ENCODE measurements at places on chromosomes 2 and 18.
A peak's percentile ranks its signal among the peaks of the same experiment; 100 is the strongest.

DNA sequence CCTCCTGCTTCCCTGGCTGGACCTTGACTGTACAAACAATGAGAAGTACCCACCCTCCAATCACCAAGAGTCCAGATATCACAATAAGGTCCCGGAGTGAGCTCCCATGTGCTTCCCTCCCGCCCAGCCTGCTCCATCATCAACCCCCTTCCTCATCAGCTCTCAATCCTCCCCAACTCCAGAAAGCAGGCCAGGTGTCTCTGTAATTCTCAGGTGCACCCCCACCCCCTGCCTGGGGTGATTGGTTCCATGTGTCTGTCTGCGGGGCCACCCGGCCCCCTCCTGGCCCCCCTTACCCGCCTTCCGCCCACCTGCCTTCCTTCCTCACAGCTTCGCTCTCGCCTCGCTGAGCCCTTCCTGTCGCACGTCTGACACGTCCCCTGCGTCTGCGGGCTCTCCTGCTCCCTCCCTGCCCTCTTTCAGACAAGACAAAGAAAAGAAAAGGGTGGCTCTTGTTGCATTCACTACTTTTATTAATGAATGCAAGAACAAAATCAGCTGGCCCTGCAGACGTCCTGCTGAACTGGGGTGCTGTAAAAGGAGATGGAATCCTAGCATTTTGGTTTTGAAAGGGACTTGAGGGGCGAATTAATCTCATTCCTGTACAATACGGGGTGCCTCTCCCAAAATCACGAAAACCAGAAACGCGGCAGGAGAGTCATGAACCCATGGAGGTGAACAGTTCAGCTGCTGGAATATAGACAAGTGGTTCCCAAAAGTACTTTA, 26.5 kb upstream of the IGFBP2 start:
- DNase-seq: no peak

DNA sequence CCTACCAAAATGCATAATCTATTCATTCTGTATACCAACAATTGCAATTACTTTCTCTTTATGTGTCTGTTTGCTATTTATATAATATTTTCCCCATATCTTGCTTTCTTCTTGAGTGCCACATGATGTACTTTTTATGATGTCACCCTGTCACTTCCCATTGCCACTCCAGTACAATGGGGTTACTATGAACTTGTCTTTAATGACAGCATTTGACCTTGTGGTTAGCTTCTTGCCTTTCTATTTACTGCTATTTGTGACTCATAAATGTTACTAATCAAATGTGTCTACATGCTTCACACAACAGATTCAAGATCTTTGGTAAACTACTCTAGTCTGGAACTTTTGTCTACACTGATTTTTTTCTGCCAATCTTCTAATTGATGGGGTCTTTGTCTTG, 486.3 kb downstream of the NR4A2 start:
- no peak for DNase-seq

DNA sequence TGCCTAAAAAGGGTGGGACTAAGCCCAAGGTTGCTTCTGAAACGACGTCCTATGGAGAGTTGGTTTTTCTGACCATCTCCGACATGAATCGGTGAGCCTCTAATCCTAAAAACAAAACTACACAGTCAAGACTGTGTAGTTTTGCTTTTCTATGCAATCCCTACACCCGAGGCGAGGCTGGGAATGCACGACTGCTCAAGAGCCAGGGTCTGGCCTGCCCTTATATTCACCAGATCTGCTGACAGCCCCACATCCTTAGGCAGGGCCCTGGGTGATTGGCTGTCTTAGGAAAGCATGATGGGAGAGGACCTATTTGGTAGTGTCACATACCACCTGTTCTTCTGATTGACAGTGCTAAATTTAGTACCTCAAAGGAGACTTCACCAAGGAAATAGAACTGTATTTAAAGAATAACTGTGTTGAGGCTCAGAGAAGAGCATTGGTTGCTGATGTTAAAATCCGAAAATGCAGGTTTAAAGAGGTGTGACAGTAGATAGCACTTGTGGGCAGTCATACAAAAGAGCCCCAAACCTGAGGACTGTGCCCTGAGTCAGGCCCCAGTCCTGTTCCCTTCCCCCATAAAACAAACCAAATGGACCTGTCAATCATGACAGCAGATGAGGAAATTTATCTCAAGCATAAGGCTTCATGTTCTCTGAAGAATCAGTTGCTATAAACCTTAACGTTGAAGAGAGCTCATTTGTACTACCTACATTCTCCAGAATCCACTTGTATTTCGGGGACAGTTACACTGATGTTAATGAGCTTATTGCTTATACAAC, at the start of gene TTN:
Gene TTN (minus strand): TSS at position 197 of the 782 bp plus-strand sequence. CDS start 2,781 bp downstream, outside the sequence.
- no peak for DNase-seq

DNA sequence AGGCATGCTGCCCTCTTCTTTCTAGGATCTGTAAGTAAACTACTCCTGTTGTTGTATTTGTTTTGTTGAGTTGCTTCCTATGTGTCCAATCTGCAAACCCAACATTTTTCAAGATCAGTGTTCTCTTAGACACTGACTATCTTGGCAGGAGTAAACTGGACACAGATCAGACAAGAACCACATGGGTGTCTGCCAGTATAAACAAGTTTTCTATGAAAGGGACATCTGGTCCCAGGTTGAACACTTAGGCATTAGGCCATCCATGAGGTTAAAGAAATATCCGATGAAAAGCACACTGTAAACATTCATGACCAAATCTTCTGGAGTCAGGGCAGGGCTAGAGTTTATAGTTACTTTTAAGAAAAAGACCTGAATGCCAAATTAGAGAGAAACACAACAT, 441.8 kb downstream of the NYAP2 start:
- no peak for DNase-seq

GRCh38 chr18:50315100-50315871, 27.8 kb upstream of the CXXC1 start:
- DNase-seq: no peak

GRCh38 chr2:118085173-118086023, 2.9 kb upstream of the INSIG2 start:
- DNase-seq: no peak

GRCh38 chr18:58163004-58163590, 119.1 kb downstream of the NEDD4L start:
- no peak for DNase-seq

GRCh38 chr2:181891258-181891965, at the start of gene ITPRID2:
Gene ITPRID2 (plus strand): TSS chr2:181891730. CDS start chr2:181892067, 337 bp downstream.
- peak; percentile 87 for DNase-seq

- no peak for DNase-seq
Measured at GRCh38 chr2:210654091-210654490, 97.7 kb downstream of the CPS1 start.

GRCh38 chr2:229901819-229902218, 20.0 kb downstream of the TRIP12 start:
- no peak for DNase-seq

GRCh38 chr18:54928236-54928635, 31.0 kb downstream of the CCDC68 start:
- no peak for DNase-seq

GRCh38 chr2:232211743-232212686, 166.5 kb upstream of the ALPP start:
- DNase-seq: no peak

GRCh38 chr2:119702918-119703401, 24.0 kb downstream of the TMEM177 start:
- peak; percentile 88 for DNase-seq

GRCh38 chr18:64270608-64271007, 121.7 kb upstream of the LINC00305 start:
- no peak for DNase-seq

DNA sequence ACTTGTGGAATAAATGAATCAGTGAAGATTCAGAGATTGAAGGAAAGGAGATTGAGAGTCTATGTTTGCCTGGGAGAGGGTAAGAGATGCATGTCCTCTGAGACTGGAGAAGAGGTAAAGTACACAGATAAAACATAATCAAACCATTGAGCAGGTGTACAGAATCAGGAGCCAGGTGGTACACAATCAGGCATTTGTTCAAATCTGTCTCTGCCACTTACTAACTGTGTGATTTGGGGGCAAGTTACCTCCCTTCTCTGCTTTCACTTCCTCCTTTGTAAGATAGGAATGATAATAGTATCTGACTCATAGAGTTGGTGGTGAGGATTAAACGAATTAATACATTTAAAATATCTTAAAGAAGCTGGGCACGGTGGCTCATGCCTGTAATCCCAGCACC, 94.0 kb downstream of the CDK15 start:
- no peak for DNase-seq

DNA sequence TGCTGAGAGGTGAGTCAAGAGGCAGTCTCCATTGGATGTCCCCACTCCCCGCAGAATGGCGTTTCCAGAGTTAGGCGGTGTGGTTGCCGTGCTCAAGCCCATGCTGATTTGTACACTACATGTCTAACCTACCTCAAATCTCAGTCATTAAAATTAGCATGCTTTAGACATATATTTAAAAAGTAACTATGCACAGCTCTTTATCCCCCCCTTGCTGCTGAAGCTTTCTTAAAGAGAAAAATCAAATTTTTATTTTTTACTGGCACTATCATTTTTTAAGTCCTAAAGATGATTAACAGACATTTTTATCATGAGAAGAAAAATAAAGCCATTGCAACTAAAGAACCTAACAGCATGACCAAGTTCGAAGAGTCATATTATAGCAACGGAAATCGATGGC, 42.9 kb downstream of the BOLA3 start:
- DNase-seq: no peak

DNA sequence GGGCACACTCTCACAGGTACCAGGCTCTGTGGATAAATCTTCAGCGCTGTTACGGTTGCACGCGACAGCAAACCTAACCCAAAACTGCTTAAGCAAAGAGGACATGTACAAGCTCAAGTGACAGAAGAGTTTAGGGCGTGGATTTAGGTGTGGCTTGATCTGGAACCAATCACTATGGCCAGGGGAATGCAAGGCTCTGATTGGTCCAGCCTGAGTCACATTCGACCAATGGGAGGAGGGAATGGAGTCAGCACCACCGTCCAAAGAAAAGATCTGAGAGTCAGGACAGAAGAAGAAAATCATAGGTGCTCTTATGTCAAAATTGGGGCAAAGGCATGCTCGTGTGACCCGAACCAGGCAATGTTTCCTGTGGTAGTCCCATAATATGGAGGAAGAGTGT, 139.0 kb downstream of the TRIM43 start:
- no peak for DNase-seq

DNA sequence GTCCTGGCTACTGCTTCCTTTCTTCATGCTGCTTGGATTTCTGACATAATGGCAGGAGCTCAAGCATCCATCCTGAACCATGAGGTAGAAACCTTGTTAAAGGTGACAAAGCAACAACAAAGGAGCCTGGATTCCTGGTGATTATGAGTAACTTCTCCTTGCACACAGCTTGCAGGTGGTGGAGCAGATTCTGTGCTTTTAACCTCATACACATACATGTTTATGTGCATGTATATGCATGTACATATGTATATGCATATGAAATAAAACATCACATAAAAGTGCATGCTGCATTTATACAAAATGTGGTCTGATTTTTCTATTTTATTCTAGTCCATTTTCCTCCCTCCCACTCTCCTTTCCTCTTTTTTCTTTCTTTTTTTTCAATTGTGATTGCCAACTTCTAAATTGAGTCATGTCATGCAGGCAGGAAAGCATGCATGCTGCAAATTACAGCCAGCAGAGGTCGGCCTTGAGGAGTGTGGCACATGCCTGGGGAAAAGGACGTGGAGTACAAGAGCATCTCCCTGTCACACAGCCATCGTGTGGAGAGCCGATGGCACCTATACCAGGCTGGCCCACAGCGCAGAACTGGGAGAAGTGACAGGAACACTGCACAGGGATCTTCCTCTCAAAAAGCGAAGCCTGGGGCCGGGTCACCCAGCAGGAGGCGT, 17.9 kb downstream of the LCT start:
- peak; percentile 68 for DNase-seq

DNA sequence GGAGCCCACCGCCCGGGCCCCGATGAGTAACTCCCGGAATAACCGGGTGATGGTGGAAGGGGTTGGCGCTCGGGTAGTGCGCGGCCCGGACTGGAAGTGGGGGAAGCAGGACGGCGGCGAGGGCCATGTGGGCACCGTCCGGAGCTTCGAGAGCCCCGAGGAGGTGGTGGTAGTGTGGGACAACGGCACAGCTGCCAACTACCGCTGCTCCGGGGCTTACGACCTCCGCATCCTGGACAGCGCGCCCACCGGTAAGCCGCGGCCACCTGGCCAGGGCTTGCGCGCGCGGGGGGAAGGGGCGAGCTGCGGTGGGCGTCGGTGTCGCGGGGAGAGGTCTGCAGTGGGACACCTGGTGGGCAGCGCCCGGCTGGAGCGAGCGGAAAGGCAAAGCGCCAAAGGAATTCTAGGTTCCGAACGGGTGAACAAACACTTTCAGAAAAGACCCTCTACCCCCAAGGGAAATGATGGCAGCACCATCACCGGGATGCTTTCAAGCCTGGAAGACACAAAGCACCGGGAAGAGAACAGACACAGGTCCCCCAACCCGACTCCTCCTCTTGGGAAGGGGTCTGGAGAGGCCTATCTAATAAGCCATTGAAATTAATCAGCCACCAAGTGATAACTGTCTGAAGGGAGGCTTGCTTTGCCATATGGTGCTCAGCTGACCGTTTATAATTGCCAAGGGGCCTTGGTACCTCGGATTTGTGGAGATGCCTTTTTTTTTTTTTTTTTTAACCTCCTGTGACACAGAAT, 1.1 kb downstream of the MIB1 start:
- DNase-seq: no peak

DNA sequence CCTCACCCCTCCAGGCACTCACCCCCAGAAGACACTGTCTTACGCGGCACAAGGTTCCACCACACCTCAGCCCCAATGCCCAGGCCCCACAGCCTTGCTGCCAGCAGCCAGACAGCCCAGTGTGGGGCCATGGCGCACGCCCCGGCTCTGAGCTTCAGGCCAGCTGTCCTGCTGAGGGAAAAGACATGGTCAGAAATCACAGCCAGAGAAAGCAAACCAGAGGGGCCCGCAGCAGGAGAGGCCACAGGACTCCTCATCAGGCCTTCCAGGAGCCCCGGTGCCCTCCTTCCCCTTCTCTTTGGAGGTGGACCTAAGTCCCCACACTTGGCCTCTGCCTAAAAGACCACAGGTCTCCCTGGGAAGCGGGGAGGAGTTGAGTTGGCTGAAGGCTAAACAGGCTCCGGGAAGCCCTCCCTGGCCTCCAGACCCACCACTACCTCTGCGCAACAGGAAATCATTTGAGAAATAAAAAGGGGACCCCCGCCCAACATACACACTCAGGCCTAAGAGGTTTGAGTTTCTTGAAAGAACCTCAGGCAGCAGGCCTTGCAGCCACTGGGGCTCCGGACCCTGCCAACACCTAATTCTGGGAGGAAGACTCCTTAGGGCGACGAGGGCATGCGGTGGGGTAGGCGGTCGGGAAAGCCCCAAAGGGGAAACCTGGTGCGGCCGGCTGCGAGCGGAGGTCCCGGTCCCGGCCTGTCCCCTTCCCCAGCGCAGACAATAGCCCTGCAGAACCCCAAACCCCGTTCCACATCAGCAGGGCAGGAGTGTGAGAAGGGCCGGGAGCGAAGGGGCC, 1.9 kb downstream of the SEMA4C start:
- DNase-seq: no peak
